Mesendoderm (in vitro differentiated cells): ENCODE measurements at places on chromosomes 1 and 21.

DNA sequence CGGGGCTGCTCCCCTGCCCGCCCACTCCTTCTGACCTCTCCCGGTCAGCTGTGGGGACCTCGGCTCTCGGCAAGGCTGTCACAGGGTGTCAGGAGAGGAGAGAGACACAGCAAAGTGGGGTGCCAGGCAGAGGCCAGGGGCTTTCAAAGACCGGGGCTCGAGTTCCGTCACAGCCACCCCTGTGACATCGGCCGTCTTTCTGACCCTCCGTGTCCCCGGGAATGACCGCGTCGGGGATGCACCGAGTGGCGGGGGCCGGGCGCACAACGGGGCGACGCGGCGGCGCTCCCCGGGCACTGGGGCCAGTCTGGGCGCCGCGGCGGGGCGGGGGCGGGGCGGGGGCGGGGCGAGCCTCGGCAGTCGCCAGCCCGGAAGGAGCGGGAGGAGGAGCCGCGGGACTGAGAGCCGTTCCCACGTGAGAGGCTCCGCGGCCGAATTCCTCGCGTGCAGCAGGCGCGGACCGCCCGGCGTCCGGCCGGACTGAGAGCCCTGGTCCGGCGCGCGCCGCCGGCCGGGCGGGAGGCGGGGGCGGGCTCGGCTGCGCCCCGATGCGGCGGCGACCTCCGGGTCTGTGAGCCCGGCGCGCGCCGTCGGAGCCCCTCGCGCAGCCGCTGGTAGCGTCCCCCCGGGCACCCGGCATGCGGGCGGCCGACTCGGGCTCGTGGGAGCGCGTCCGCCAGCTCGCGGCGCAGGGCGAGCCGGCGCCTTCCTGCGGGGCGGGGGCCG, 229.7 kb upstream of the TMEM51 start:
- no peak for DNase-seq

DNA sequence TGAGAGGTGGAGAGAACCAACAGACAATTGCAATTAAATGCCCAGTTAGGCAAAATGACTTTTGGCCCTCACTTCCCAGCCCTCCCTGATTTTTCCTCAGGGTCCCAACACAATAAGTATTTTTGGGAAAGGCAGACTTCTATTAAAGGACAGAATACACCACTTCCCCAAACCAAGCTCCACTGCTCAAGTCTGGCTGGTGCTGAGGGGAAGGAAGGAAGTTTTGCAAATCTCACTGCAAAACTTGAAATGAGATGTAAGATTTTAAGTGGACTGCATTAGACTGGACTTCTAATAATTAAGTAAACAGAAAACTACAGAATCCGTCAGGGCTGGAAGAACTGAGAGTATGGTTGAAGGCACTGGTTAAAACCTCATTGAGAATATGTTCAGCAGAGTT, 32.2 kb upstream of the CD1D start:
- no peak for DNase-seq

- DNase-seq = no peak
Observed at GRCh38 chr21:43979654-43980053, 32.5 kb upstream of the TRAPPC10 start.

GRCh38 chr1:30478799-30479563, 244.4 kb downstream of the MATN1 start:
- DNase-seq = no peak

DNA sequence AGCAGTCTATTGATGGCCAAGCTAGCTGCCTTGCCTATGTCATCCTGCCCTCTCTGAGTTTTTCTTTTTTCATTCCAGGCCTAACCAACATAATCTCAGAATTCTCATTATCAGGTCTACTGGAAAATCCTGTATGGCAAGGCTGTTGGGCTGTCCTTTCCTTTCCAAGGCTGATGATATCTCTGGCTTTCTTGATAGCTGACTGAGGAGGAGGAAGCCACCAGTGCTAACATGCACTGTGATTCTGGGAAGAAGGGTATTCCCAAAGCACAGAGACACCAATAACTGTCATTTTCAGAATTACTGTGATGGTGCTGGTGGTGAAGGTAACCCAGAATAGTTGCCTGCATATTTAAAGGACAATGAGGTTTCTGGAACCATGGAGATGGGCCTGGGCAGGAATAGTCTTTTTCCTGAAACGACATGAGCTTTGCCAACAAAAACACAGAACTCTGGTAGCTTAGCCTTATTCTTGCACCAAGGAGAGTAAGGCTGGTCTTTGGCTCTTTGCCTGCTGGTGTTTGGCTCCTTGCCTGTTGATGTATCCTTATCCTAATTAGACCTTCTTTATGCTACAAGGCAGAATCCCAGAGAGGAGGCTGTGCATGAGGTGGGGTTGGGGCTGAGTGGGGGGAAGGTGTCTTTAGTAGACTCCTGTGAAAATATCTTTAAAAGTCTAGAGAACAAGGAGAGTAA, 157.4 kb downstream of the TNFSF18 start:
- DNase-seq = no peak
